NCI-H1417 treated with DMSO at 0.1 percent for 48 hours (cell line): ENCODE measurements at places on chromosomes 4 and X.
A peak's percentile ranks its signal among the peaks of the same experiment; 100 is the strongest.

GRCh38 chr4:26452565-26453531, 37.4 kb downstream of the CCKAR start:
- peak; percentile 48 for DNase-seq

DNA sequence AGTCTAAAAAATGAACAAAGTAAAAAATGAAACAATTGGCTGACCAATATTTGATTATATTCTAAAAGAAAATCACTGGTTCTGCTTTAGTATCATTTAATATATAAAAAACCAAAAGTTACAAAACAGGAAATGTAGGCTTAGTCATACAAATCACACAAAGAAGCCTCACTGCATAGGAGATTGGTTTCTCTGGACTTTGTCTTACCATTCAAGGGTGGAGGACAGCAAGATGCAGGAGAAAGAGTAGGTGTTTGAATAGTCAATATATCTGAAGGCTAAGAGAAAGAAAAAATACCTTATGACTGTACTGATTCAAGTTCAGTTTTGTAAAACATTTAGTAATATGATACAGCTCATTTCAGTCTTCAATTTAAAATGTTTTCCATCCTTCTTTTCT, 28.6 kb upstream of the TAF9B start:
- no peak for DNase-seq

DNA sequence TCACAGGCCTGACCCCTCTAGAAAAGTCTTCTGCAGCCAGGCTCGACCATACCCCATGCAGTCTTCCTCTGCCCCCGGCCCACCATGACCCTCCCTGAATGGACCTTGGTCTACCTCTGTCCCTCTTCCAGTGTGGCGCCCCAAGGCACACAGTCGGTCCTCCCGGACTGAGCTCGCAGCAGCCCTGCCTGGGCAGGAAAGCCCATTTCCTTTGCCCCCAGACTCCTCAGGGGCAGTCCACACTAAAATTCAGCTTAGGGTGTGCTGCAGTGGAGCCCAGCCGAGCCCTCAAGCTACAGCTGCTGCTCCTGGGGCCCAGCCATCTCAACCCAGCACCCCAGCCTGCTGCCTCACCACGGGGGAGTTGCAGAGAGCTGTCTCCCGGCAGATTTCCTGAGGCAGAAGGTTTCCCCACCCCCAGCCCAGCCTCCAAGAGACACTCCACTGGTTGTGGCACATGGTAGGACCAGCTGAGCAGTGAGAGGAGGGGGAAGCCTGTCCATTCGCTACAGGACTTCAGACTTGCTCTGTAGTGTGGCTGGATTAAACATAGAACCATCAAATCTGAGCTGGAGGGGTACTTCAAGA, 37.5 kb upstream of the IQSEC2 start:
- no peak for DNase-seq

- no peak for DNase-seq
Measured at GRCh38 chr4:87232216-87232615, 11.8 kb upstream of the KLHL8 start.

- no peak for DNase-seq
Measured at GRCh38 chr4:142110136-142110535, 473.8 kb downstream of the IL15 start.

DNA sequence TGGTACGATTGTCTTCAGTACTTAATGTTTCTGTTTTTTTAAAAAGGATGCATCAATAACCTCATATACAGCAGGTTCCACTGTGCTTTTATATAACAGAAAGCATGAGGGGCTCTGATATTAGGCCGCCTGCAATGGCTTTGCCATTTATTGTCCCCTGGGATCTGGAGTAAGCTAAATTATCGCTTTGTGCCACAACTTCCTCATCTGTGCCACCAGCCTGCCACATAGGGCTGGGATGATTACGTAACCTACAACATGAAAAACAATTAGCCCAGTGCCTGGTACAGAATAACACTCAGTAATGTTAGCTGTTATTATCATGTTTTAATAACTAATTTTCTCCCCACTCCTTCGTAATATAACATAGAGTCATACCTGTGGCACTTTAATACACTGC, 65.5 kb upstream of the TRIM2 start:
- DNase-seq: no peak

GRCh38 chr4:22179124-22179874, 230.7 kb upstream of the KCNIP4 start:
- DNase-seq: no peak

- no peak for DNase-seq
Measured at GRCh38 chr4:89788206-89789072, 48.5 kb downstream of the SNCA start.

DNA sequence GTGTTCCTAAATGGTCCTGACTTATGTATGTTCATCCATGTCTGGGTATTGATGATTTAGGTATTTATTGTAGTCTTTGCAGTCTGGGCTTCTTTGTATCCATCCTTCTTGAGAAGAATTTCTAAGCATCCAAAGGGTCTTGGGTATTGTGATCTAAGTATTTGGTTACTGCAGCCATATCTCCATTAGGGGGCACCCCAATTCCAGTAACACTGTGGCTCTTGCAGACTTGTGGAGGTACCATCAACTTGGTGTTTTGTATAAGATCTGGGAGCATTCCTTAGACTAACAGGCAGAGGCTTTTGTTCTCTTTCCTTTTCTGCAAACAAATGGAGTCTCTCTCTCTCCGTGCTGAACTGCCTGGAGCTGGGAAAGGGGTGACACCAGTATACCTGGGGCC, 113.7 kb upstream of the NEXMIF start:
- DNase-seq: no peak

DNA sequence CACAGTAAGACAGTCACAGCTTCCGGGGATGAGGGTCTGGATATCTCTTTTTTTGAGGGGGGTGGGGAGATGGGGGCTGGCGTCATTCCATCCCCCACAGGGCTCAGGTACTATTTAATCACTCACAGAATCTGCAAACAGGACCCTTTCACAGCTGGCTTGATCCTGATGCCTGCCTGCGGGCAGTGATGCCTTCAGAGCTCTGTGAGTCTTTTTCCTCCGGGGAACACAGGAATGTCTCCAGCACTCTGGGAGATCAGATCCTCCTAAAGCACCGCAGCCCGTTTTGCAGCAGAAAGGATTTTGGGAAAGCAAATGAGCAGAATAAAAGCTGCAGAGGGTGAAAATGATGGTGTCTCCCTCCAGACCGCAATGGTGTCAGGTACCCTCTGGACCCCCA, 13.2 kb upstream of the SHOX start:
- DNase-seq: no peak

- no peak for DNase-seq
Measured at GRCh38 chrX:75623535-75623934, 100.7 kb upstream of the ZDHHC15 start.

DNA sequence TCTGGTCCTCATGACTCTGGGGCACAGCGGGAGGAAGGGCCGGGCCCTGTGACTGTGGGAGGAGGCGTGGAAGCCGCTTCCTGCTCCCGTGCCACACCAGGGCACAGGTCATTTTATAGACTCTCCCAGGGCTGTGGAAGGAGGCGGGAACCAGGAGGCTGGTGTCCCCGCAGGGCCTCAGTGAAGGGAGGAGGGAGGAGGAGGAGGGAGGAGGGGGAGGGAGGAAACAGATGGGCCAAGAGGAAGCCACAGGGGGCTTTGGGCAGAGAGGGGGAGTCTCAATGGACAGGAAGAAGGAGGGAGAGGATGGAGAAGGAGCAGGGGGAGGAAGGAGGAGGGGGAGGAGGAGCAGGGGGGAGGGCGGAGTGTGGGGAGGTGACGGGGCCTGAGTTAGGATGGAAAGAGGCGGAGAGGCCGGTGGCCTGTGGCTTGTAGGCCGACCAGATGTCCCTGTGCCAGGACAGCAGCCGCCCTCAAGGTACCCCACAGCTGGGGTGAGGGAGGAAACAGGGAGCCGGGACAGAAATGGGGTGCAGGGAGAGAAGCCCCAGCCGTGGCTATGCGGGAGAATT, 6.2 kb upstream of the PLCXD1 start:
- no peak for DNase-seq

- no peak for DNase-seq
Measured at GRCh38 chr4:123599061-123599919, 202.7 kb downstream of the SPRY1 start.

DNA sequence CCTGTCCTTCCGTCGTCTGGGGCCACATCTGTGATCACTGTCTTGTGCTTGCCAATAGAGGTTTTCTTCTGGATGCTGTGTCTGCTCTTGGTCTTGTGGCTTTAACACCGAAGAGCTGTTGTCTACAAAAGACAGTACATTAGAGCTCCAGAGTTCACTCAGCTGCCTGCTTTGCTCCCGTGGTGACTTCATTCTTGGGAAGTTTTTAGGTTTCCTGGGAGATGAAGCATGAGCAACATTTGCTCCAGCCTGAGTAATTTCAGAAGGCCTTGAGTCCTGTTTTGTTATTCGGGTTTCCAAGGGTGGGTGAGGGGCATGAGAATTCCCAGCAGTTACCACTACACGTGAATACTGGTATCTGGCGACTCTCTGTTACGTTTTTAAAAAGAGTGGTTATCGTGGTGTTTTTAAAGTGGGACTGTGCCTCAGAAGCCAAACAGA, 189.2 kb downstream of the SHROOM3 start:
- no peak for DNase-seq

DNA sequence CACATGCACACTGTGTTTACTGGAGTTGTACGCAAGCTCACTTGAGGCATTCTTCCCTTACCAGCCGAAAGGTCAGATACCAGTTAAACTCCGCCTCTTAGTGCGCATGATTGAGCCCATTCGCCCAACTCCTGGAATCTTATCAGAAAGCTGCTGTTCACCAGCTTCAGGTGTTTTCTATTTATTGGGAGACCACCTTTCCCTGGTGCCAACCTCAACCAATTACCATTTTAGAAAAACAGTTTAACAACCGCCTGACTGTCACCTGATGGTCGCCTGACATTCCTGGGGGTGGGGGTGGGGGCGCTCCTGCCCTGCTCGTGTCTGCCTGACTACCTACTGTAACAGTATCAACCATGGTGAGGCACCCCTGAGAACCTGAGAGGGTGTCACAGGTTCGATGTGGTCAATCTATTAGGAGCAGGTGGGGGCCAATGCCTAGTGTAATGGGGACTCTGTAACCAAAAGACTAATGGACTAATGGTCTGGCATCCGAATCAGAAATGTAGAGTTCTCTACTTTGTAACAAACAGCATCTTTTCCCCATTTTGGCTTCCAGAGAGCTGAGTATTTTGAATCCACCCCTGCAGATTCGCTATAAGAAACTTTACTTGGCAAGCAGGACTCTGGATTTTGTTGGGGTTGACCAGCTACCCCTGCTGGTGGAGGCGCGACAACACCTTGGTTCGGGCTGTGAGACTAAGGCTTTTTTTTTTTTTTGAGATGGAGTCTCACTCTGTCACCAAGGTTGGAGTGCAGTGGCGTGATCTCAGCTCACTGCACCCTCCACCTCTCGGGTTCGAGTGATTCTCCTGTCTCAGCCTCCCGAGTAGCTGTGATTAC, 58.2 kb upstream of the ZNF157 start:
- no peak for DNase-seq

GRCh38 chr4:124386163-124386562, 326.4 kb downstream of the ANKRD50 start:
- DNase-seq: no peak

GRCh38 chr4:41012293-41012692, 202.0 kb downstream of the APBB2 start:
- no peak for DNase-seq

- DNase-seq: no peak
Measured at GRCh38 chrX:132187451-132187850, 31.8 kb downstream of the RAP2C start.

DNA sequence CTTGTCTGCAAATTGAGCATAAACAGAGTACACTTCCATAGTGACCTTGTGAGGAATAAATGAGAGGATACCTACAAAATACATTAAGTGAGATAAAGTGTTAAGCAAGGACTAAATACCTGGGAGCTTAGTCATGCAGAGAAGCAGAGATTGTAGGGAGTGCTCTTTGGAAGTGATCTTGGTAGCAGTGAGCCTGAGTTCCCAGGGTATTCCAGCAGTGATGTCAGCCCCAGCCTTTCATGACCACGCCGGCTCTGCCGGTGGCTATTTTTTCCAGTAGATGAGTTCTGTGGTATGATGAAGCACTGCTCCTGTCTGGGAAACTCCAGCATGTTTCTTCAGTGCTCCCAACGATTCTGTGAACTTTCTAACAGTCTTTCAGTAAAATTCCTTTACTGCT, 391.5 kb upstream of the IGFBP7 start:
- no peak for DNase-seq

GRCh38 chr4:102734591-102735385, 26.0 kb downstream of the MANBA start:
- no peak for DNase-seq

DNA sequence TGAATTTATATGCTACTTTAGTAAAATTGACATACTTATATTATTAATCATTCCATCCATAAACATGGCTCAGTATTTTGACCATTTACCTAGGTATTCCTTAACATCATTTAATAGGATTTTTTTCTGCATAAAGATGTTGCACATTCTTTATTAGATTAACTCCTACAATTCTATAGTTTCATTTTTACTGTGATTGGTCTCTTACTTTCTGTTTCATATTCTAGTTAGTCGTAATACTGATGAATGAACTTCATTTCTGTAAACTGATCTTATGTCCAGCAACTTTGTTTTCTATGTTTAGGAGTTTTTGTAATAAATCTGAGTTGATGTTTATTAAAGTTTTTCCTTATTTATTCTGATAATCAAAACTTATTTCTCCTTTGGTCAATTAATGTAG, 278.2 kb upstream of the CXXC4 start:
- DNase-seq: no peak

- no peak for DNase-seq
Measured at GRCh38 chr4:88893961-88894360, 163.0 kb downstream of the FAM13A start.

GRCh38 chrX:17590892-17591740, 146.2 kb upstream of the SCML1 start:
- peak; percentile 31 for DNase-seq

- DNase-seq: no peak
Measured at GRCh38 chrX:21379991-21380390, 5.8 kb downstream of the CNKSR2 start.

DNA sequence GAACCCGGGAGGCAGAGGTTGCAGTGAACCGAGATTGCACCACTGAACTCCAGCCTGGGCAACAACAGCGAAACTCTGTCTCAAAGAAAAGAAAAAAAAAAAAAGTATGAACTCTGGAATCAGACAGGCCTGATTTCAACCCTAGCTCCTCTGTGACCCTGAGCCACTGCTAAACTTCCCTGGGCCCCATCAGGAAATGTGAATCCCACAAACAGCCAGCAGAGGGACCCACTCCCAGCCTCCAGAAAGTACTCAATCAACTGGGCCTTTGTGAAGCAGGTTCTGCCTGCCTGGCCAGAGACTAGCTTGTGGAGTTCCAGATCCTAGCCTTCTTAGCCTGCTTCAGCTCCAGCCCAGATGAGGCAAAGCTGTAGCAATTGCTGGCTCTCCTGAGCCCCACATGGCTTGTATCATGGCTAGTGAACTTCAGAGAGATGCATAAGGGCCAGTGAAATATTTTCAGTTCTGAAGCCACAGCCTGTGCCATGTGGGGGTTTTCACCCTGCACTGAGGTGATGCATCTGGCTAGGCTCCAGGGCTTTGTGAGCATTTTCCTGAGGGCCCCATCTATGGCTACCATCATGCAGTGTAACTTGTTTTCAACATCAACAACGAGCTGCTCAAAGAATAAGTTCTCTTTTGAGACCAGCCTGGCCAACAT, 7.2 kb upstream of the IDS start:
- DNase-seq: no peak
